ENCODE measurements at places on chromosomes 12 and 14.
A peak's percentile ranks its signal among the peaks of the same experiment; 100 is the strongest.

DNA sequence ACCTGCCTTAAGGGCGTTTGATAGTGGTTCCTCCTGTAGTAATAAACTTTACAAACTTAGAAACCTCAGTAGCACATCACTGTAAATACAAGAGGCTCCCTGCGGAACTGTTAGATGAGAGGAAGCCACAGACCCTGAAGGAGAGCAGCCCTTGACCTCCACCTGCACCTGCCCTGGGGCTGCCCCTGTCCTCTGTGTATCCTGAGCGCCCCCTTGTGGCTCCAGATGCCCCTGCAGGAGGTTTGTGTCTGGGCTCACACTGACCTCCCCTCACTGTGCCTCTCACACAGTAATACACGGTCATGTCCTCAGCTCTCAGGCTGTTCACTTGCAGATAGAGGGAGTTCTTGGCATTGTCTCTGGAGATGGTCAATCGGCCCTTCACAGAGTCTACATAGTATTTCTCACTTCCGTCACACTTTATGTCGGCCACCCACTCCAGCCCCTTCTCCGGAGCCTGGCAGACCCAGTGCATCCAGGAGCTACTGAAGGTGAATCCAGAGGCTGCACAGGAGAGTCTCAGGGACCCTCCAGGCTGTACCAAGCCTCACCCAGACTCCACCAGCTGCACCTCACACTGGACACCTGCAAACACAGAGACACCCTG, 1059.8 kb downstream of the TMEM121 start:
- DNase-seq: no peak

GRCh38 chr14:68444449-68445168, 348.3 kb downstream of the ZFP36L1 start:
- no peak for DNase-seq

GRCh38 chr12:6748761-6749160, 4.2 kb downstream of the MLF2 start:
- no peak for DNase-seq

- no peak for DNase-seq
Observed at GRCh38 chr14:54591461-54591860, 24.5 kb downstream of the SAMD4A start.

- no peak for DNase-seq
Observed at GRCh38 chr14:88069677-88070076, 64.7 kb downstream of the GPR65 start.

- peak; percentile 3 for DNase-seq
Observed at GRCh38 chr14:56390859-56391258, 188.7 kb upstream of the TMEM260 start.

GRCh38 chr14:53500191-53500590, 347.1 kb upstream of the DDHD1 start:
- no peak for DNase-seq

DNA sequence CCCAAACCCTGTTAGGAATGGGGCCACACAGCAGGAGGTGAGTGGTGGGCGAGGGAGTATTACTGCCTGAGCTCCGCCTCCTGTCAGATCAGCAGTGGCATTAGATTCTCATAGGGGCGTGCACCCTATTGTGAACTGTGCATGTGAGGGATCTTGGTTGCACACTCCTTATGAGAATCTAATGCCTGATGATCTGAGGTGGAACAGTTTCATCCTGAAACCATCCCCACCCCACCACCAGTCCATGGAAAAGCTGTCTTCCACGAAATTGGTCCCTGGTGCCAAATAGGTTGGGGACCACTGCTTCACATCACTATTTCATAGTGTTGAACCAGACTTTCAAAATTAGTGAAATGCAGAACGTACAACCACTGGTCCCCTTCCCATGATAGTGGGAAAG, 57.9 kb upstream of the BICD1 start:
- no peak for DNase-seq

DNA sequence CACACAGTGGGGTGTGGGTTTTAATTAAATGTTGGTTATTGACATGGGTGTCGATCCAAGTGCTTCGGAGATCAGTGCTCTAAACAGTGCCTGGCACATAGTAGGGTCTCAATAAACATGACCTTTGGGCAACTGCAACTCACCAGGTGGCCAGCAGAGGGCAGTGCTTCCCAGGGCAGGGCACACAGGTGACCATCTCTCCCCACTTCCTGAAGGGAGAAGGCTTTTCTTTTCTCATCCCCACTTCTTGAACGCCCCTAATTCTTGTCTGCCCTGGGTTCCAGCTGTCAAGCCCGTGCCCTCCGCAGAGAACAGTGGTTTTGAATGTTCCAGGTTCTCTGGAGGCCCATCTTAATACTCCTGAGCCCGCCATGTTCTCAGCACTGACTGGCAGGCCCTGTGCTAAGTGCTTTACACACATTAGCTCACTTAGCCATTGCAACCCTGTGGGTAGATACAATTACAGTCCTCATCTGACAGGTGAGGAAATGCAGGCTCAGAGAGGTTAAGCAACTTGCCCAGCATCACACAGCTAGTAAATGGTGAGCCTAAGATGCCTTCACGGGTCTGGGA, 16.3 kb downstream of the RAPGEF3 start:
- no peak for DNase-seq

DNA sequence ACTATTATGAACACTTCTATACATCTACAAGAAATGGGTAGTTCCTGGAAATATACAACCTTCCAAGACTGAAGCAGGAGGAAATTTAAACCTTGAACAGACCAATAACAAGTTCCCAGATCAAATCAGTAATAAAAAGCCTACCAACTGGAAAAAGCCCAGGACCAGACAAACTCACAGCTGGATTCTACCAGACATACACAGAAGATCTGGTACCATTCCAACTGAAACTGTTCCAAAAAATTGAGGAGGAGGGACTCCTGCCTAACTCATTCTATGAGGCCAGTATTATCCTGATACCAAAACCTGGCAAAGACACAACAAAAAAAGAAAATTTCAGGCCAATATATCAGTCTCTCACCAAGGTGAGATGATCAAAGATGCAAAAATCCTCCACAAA, 189.4 kb downstream of the RPS29 start:
- DNase-seq: no peak

- no peak for DNase-seq
Observed at GRCh38 chr14:67111022-67111421, 78.2 kb upstream of the GARIN2 start.

DNA sequence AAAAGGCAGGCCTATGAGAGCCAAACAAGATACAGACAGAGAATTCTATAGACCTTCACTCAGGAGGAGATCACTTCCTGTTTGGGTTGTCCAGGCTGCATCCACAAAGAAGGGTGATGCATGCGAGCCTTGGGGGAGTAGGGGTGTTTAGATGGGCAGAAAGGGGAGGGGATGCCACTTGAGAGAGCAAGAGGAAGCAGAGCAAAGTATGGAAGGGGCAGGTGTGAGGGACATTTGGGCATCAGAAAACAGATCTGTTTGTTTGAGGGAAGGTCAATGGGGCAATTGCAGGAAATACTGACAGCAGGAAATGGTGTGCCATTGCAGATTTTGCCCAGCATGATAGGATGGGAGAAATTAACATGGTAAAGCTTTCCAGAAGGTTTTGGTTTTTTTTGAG, 146.4 kb upstream of the FOXN3 start:
- DNase-seq: no peak

Measured in SW 1271 (cell line).